ENCODE measurements at places on chromosomes 12 and 14.

DNA sequence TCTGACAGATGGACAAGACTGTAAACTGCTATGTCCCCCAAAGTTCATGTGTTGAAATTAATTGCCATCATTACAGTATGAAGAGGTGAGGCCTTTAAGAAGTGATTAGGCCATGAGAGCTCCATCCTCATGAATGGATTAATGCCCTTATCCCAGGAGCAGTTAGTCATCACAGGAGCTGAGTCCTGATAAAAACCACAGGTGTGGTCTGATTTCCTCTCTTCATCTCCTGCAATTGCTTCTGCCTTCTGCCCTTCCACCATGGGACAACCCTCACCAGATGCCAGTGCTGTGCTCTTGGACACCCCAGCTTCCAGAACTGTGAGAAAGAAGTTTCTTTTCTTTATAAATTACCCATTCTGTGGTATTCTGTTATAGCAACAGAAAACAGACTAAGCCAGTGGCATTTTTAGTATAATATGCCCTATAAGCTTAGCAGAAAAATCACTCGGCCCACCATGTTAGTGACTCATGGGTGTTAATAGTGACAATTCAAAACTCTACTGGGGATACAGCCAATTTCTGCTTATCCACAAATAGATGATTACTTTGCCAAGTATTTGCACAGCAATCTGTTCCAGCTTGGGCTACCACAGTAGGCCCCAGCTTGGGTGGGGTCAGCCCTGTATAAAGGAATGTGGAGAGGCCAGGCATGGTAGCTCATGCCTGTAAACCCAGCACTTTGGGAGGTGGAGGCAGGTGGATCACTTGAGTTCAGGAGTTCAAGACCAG is 129.0 kb upstream of the BCL2L14 start:
- no peak for DNase-seq

- no peak for DNase-seq
Measured at GRCh38 chr12:119829439-119829838, 47.7 kb downstream of the CIT start.

- no peak for DNase-seq
Measured at GRCh38 chr14:65604936-65605335, 192.4 kb downstream of the FUT8 start.

- DNase-seq: no peak
Measured at GRCh38 chr14:31879661-31880348, 197.3 kb upstream of the ARHGAP5 start.

DNA sequence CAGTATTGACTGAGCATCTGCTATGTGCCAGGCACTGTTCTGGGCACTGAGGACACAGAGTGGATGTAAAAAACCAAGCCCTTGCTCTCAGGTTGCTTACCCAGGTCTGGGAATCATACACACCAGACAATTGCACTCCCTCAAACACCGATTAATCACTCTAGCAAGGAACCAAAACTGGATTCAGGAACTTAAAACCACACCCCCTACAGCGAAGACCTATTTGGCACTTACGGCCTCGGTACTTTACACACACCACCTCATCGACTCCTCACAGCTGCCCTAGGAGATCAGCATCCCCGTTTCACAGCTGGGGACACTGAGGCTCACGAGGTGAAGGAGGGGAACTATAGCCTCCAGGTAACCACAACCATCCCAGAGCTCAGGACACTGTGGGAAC is 1.6 kb downstream of the GLTP start:
- DNase-seq: no peak

DNA sequence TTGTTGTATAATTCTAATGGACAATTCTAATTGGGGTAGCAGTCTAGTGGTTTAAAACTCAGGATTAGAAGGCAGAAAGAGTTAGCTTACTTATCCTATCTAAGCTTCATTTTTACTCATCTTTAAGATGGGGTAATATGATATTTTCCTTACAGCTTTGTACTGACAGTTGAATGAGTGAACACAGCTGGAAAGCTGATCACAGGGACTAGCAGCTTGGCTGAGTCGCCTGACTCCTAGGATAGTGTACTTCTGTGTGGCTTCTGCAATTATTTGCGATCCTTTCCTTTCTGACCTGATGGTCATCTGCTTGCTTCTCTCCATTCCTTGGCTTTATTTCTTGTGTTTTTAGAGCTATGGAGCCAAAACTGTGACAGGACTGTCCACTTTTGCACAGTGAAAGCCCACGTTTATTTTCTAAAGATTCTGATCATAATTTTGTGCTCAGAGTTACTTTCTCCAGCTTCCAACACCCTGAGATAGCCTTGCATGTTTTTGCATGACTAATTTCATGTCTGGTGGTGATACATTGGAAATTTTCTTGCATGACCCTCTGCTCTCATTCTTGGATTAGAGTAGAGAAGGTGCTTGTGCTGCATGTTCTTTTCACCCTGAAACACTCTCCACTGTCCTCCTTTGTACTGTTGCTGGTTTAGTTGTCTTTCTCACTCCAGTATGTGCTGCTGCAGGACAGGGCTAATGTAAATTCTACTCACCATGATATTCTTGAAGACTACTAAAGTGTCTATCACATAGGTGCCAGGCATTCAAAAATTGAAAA is 377.0 kb upstream of the ATP2B1 start:
- DNase-seq: no peak

DNA sequence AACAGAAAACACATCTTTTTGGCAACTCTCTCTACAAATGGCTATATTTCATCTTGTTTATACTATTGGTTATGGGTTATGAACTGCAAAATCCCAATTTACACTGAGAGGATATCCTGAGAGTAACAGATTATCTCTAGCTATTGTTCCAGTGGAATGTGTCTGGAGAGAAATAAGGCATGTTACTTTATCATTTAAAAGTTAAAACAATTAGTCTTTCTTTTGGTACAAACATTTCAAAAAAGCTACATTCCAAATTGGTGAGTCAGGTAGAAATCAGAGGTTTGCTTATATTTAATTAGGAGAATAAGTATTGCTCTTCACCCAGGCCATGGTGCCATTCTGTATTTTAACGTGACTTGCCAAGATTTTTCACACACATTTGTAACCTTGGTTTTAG is 411.6 kb downstream of the CCER1 start:
- no peak for DNase-seq

GRCh38 chr12:122917507-122918121 is 21.7 kb upstream of the VPS37B start:
- no peak for DNase-seq

DNA sequence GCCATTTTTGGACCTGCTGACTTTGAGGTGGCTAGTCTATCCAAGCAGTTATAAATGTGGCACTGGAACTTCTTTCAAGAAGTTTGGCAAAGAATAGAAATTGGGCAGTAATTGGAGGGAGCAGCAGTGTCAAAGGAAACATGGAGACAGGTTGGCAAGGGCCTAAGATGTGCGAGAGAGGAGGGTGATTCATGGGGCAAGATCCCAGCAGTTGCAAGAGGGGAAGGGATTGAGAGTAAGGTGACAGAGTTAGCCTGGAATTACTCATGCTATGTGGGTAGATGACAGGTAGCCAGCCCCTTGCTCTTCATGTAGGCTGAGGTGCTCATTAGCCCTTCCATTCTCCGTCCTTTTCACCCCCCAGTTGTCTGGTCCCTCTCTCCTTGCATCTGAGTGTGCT is 42.2 kb downstream of the FBXL14 start:
- DNase-seq: no peak

GRCh38 chr14:63032076-63032475 is 13.2 kb downstream of the KCNH5 start:
- no peak for DNase-seq

DNA sequence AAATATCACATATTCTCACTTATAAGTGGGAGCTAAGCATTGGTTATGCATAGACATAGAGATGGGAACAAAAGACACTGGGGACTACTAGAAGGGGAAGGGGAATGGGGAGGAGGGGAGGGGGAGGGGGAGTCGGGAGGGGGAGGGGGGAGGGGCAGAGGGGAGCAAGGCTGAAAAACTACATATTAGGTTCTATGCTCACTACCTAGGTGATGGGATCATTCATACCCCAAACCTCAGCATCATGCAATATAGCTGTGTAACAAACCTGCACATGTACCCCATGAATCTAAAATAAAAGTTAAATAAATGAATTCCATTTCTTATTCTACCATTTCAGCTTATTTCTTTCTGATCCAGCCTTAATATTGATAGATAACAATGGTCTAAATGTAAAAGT is 21.9 kb upstream of the PTCSC3 start:
- DNase-seq: no peak

DNA sequence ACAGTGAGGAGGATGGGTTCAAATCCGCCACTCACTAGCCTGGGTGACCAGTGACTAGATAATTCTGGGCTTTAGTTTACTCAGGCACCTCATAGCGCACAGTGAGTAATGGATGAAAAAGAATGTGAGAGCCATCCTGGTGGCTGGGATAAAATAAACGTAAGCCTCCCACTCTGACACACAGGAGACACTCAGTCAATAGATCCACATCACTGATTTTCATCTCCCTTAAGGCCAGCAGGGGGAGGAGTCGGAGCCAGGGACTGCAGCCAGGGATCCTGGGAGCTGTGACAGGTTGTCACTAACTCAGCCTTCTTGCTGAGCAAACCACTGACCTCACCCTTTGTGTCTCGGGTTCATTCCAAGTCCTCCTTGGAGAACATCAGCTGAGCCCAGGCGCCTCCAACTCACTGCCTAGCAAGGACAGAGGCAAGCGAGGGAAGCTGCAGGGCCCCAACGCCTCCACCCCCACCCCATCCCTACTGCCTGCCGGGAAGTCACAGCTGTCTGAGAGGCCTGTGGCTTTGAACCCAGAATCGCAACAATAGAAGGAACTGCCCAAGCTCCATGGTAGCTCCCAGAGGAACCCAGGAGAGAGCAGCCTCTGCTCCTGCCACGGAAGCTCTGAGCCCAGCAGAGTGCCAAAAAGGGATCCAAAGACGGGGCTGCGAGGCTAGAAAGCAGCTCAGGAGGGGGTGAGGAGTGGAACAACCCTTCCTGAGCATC is 30.7 kb downstream of the PXN start:
- no peak for DNase-seq

- no peak for DNase-seq
Measured at GRCh38 chr12:27105746-27106536, 23.6 kb upstream of the C12orf71 start.

DNA sequence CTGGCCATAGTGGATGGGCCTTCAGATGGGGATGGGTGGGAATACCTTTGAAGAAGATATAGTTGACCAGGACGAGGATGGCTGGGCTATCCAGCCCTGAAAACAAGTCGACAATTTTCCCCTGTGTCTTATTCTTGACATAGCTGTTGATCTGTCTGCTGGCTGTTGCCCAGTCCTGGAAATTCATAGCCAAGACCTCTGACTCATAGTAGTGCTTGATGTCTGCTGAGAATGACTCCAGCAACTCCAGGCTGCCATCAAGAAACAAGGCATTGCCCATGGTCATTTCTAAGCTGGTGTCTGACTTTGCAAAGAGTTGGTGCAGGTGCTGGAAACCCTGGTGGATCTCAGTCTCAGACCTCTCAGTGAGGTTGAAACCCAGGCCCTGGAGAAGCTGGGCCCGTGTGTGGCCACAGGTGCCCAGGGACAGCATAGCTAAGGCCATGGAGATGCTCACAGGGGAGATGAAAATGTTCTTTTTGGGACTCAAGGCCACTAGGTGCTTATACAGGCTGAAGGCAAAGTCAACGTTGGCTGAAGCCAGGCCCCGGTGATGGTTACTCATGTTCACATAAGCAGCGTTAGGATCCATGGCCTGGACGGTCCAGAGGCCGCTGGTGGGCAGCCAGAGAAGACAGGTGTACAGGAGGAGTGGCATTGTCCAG is 9.0 kb downstream of the SERPINA6 start:
- DNase-seq: no peak

DNA sequence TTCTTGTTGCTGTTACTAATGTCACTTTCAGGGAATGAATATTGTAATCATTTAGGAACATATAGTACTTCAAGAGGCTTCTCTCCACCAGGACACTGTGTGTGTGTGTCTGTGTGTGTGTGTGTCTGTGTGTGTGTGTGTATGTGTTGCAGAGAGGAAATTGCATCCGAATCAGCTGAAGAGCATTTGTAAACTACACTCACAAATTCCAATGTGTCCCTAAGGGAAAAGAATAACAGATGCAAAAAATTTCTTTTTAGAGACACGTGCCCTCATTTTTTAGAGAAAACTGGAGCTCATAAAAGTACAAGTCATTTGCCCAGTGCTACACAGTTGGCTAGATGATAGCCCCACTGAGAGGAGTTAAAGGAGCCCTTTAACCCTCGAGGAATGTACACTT is 168.8 kb downstream of the ANO4 start:
- DNase-seq: no peak

- no peak for DNase-seq
Measured at GRCh38 chr12:4446335-4446734, 720 bp upstream of the FGF6 start.

- DNase-seq: no peak
Measured at GRCh38 chr12:79934281-79935020, 446 bp downstream of the PPP1R12A start.

Data from stimulated activated CD4-positive, alpha-beta T cell treated with anti-CD3 and anti-CD28 coated beads, Interleukin-1b, Interleukin-23, amount 100 ng/mL, for 1 hour (primary cell).